Anterior cingulate cortex (tissue), 58 donors: ENCODE measurements at places on chromosomes 11 and 22.

DNA sequence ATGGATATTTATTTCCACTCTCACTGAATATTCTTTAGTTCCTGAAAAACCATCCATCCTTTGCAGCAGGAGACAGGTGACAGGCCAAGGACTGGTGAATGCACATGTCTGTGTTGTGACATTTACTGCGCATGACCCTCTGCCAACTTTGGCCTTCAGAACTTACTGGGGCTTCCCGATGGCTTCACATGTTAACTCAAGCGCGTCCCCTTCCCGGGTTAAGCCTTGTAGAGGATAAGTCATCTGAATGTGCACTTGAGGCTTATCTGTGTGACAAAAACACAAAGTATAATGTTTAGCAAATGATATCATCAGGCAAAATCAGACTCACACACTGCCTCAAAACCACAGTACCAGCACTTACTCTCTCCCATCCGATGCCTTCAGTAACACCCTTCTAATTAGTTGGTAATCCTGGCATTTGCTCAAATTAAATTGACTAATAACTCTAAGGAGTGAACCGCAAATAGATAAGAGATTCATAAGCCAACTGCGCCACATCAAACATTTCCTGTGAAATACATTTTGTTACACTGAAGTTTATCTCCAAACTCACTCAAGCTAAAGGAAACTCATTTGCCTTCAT is 286.4 kb downstream of the CADM1 start:
- DNase-seq, result no peak

DNA sequence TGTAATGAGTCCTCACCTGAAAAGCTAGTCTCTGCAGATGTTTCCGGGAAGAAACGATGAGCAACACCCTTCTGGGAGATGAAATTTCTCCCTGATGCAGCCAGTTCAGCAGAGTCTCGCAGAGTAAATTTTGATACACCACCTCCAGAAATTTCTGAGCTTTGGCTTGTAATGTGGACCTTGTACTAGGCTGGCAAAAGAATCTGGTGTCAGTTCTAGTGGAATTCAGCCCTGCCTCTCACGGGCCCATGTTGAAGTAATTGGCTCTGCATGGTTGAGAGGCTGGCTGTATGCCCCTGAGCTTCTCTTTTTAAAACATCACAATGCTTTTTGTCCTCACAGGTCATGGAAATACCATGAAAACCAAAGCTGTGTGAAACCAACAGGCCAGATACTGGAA is at the start of gene GLYAT:
Gene GLYAT, minus strand, starts transcription at position 125 of the 400 bp plus-strand sequence. CDS start 7,447 bp downstream, outside the sequence.
- no peak for DNase-seq

- DNase-seq, result no peak
These were observed 1038.5 kb downstream of the OPCML start for GRCh38 chr11:132493801-132494200.

GRCh38 chr11:47410370-47411264 is 2.2 kb downstream of the SLC39A13 start:
- no peak for DNase-seq

DNA sequence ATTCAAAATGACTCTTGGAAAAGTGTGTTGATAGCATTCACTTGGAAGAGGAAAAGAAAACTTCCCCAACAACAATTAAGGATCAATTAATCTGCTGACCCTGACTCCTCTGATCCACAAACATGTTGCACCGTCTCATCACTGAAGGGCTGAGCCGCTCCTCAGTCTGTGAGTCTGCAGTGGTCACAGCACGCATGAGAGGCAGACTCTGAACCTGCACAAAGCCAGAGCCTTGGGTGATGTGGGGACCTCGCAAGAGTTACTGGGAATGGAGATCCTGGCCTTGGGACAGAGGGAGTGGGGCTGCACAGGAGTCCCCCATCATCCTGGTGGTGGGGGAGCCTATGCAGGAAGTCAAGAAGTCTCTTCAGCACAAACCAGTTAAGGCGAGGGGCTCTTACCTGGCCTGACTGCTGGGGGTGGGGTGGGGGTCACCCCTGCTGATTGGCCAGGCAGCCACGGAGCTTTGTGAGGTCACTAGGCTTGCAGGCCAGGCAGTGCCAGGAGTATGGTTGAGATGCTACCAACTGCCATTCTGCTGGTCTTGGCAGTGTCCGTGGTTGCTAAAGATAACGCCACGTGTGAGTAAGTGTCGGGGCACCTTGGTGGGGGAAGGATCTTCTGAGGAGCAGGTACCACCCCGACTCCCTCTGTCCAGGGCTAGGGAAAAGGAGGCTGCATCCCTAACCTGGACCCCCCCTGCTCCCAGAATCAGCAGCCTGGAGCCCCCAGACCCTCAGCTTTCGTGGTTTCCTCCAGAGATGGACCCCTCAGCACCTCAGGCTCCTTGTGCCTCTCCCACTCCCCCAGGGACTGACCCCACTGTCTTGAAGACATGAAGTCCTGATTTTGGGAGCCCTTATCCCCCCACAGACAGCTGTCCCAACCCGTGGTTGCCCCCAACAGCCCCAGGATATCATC is at the start of gene ACR:
Gene ACR, plus strand, starts transcription at position 477 of the 921 bp plus-strand sequence. Its CDS starts 32 bp downstream, at position 509.
- no peak for DNase-seq
